ENCODE measurements at places on chromosomes 1 and 21. TPM values are rescaled to one million over a fixed set of nuclear protein-coding genes. Genes with fewer than 3 reads are reported as not detected.

Gene ISG15
- polyA plus RNA-seq = 121 TPM

Gene KLHL17
- polyA plus RNA-seq = 62.3 TPM

Gene PRCC
- polyA plus RNA-seq = 84.1 TPM

Gene GPR153
- 8.1 TPM for polyA plus RNA-seq

Gene CD1E
- polyA plus RNA-seq = not detected

Gene CD52
- 2.7 TPM for polyA plus RNA-seq

Gene PARS2
- polyA plus RNA-seq = 11.8 TPM

Gene GORAB
- polyA plus RNA-seq = 2.4 TPM

Gene TSTD1
- 314 TPM for polyA plus RNA-seq

Gene CORT
- 0.09 TPM for polyA plus RNA-seq

Gene KRTAP22-2
- not detected for polyA plus RNA-seq

Gene NCF2
- 0.03 TPM for polyA plus RNA-seq

Gene C1QA
- polyA plus RNA-seq = not detected

Data from H1 (cell line).